ENCODE measurements at places on chromosomes 3 and 15.

- DNase-seq: no peak
Observed at GRCh38 chr3:19945969-19946831, 697 bp upstream of the RAB5A start.

DNA sequence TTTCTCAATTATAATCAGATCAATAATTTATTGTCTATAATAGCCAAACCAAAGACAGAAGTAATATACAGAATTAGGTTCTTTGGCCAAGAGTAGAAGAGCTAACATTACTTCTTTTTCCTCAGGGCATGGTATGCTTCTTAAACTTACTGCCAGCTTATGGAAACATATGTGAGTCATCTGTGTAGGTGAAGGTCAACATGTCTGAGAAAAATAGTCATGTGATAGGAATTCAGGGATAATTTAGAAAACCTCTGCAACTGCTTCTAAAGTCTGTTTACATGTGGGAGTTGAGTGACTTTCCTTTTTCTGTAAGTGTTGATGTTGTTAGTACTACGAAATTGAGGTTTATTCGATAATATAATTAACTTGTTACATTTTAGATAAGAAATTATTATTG is 19.2 kb upstream of the MAP6D1 start:
- no peak for DNase-seq

GRCh38 chr3:108343491-108343890 is 47.1 kb downstream of the HHLA2 start:
- no peak for DNase-seq

GRCh38 chr15:71125831-71126450 is 10.7 kb downstream of the THSD4 start:
- DNase-seq: no peak

GRCh38 chr3:13879102-13879945 is 547 bp downstream of the WNT7A start:
- no peak for DNase-seq

DNA sequence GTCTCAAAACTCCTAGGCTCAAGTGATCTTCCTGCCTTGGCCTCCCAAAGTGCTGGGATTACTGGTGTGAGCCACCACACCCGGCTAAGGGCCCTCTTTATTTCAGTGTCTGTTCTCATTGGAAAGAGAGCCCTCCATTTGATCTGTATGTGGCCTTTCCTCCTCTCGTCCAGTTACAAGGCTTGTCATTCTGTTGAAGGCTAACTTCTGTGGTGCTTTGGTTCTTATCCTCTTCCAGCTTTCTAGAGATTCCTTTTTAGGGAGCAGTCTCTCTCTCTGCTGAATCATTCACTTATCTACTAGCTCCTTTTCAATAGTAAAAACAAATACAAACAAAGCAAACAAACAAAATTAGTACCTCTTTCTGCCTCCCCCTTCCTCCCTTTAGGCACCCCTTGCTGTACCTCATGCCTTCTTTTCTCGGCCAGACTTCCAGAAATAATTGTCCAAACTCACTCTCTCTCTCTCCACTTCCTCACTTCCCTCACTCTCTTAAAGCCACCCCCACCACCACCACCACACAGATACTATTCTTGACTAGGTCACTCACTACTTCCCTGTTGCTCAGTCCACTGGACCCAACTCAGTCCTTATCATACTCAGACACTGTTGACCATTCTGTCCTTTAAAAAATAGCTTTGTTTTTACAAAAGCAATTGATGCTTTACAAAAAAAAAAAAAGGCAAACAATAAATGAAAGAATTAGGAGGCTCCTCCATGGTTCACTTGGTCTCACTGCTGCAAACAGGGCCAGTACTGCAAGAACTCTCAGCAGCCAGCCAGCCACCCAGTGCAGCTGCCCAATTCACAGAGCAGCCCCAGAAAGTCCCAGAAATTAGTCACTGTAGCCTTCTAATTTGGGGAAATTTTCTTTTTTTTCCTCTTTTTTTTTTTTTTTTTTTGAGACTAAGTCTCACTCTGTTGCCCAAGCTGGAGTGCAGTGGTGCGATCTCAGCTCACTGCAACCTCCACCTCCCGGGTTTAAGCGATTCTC is 31.7 kb upstream of the RAB11A start:
- DNase-seq: no peak

GRCh38 chr15:91116113-91117067 is 16.3 kb downstream of the SV2B start:
- DNase-seq: no peak

DNA sequence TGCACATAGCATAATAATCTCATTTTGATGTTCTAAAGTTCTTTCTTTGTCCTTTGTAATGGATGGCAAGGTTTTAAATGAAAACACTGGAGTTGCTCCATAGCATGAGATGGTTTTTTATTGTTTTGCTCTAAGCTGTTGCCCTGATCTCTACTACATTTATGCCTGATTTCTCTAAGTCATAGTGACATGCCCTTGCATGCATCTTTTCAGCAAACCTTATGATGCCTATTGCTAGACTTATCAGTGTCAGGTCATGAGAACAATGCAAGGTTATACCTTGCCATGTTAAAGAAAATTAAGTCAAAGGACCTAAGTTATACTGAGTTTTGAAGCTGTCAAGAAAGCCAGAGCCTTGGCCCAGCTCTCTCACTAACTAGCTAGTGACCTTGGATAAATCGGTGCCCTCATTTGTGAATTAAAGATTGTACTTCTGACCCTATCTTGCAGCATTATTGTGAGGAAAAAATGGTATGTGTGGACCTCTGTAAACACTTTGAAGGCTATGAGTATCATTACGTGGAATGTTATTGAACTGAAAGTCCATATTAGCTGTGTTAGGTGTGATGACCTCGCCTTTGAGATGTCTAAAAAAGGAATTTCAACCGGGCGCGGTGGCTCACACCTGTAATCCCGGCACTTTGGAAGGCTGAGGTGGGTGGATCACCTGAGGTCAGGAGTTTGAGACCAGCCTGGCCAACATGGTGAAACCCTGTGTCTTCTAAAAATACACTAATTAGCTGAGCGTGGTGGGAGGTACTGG is 256.4 kb upstream of the UBE2E1 start:
- no peak for DNase-seq

GRCh38 chr3:31936420-31937060 is 44.5 kb downstream of the OSBPL10 start:
- DNase-seq: no peak

DNA sequence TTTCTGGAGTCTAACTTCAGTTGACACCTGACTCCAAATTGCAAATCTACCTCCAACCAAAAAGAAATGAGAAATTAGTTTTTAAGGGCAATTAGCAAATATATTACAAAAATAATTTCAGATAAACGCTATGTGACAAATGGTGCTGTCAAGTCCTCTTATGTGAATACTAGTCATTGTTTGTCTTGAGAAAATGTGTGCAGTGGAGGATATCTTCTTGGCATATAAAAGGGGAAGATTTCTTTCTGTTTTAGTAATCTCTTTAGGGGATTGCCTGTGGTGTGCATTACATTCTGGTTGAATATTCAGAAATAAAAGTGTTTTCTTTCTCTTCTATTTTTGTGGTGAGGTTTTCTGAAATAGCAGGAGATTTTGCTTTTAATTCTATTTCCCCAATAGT is 3.0 kb upstream of the GCSAM start:
- no peak for DNase-seq

- no peak for DNase-seq
Observed at GRCh38 chr3:111662907-111663306, 67.8 kb upstream of the ZBED2 start.

- DNase-seq: no peak
Observed at GRCh38 chr3:17932136-17932771, 189.8 kb upstream of the TBC1D5 start.

- DNase-seq: no peak
Observed at GRCh38 chr3:59006634-59007517, 42.9 kb downstream of the CFAP20DC start.

DNA sequence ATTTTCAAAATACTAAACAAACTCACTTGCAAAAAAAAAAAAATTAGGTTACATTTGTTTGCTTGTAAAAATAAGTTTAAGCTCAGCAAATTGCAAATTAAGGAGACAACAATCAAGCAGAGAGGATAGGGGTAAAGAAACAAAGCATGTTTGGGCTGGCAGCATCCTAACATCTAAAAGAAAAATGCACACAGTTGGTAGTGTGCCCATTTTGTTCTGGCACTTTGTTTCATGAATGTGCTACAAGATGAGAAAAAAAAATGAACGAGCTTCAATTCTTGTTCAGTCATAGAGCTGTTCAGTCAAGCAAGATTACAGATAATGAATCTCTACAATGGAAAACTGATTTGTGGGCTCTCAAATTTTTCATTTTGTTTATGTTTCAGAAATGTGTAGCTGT is 17.7 kb upstream of the ZBBX start:
- no peak for DNase-seq

DNA sequence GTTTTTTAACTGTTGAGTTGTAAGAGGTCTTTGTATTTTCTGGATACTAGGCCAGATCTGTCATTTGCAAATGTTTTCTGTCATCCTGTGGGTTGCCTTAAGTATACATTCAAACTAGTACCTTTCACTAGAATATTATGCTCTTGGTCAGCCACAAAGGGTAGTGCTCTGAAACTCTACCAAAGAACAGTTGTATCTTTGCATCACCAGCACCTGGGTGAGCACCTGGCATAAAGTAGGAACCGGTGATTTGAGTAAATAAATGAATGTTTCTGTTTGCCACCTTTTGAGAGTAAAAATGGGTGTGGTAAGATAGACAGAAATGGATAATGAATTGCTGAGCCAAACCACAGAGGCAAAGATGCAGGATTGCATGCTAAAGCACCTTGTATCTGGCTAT is 98.7 kb downstream of the SLCO3A1 start:
- no peak for DNase-seq

DNA sequence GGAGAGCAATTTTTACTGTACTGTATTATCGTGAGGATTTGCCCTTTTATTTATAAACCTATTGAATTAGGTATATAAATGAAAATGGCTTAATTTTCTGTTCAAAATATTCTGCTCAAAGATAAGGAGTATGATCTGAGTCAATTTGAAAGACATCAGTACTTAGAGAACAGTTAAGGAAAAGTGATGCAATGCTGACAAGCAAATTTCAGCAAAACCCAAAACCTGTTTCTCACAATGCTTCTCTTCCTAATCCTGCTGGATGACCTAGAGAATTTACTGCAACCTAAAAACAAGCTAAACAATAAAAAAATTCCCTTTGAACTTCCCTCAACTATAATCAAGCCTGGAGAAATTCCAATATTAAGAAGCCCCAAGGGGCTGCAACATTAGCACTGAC is 82.7 kb downstream of the RFX7 start:
- no peak for DNase-seq

DNA sequence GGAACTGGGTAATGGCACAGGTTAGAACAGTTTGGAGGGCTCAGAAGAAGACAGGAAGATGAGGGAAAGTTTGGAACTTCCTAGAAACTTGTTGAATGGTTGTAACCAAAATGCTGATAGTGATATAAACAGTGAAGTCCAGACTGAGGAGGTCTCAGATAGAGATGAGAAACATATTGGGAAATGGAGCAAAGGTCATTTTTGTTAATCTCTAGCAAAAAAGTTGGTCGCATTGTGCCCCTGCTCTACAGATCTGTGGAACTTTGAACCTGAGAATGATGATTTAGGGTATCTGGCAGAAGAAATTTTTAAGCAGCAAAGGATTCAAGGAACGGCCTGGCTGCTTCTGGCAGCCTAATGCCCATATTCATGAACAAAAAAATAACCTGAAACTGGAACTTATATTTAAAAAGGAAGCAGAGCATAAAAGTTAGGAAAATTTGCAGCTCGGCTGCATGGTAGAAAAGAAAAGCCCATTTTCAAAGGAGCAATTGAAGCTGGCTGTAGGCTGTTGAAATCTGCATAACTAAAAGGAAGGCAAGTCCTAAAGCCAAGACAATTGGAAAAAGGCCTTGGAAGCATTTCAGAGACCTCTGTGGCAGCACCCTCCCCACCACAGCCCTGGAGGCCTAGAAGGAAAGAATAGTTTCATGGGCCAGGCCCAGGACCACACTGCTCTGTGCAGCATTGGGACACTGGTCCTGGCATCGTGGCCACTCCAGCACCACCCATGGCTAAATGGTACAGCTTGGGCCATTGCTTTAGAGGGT is 182.6 kb upstream of the CD96 start:
- no peak for DNase-seq
